Cardiac atrium fibroblast (primary cell): ENCODE measurements at places on chromosomes 4 and X. TPM values are rescaled to one million over a fixed set of nuclear protein-coding genes. Genes with fewer than 3 reads are reported as not detected.

The SPIN2A gene
- total RNA-seq, result 0.18 TPM in 1 of 2 replicates, not detected in the other

The ADH4 gene
- total RNA-seq, result 0.16 TPM in 1 of 2 replicates, not detected in the other

The SAT1 gene
- 385 and 749 TPM in 2 replicates for total RNA-seq

The ETDA gene
- total RNA-seq, result not detected in 2 replicates

The MAGEB10 gene
- not detected in 2 replicates for total RNA-seq

The QRFPR gene
- total RNA-seq, result not detected in 2 replicates

The PRR32 gene
- total RNA-seq, result not detected in 2 replicates

The SUPT20HL2 gene
- not detected in 2 replicates for total RNA-seq

The SPATA4 gene
- not detected in 2 replicates for total RNA-seq

The HOPX gene
- 4.3 and 15.4 TPM in 2 replicates for total RNA-seq

The UBA1 gene
- total RNA-seq, result 132 and 160 TPM in 2 replicates

The FMR1NB gene
- not detected in 2 replicates for total RNA-seq
